CD4-positive, alpha-beta T cell treated with Interferon alpha-2 for 1 hour (primary cell): ENCODE measurements at places on chromosomes 16 and 17.

GRCh38 chr17:75637551-75637950 lies 4.3 kb downstream of the SMIM5 start:
- DNase-seq = no peak

DNA sequence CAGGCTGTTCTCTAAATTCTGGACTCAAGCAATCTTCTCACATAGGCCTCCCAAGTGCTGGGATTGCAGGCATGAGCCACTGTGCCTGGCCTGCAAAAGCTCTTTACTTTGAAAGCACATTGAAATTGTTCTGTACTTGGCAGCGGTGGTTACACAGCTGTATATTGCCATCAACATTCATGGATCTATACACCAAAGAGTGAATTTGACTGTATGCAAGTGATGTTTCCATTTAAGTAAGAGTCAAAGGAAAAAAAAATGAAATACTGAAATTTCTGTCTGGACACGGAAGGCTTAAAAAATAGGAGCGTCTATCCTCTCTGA lies 450.6 kb upstream of the PSMD7 start:
- no peak for DNase-seq

- no peak for DNase-seq
These were observed 631 bp downstream of the TBL3 start for GRCh38 chr16:1972490-1972877.

DNA sequence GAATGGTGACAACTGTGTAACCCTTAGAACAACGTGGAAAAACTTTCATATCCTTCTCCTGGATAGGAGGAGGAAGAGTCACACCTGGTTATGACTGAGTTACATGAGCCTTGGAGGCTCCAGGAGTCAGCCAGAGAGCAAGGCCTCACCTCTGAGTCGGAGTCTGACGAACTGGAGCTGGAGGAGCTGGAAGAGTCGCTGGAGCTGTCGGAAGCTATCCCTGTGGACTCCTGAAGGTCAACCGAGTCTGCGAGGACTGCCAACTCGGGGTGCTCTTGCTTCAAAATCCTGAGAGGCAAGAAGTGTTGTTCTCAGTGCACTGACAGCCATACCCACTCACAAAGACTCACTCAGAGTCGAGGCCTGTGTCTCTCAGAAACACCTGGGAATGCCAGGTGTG lies 6.2 kb downstream of the JMJD6 start:
- DNase-seq = no peak
